ENCODE measurements at places on chromosomes 1 and 21.

- DNase-seq, result no peak
Observed at GRCh38 chr21:45655124-45655523, 11.6 kb downstream of the PCBP3 start.

GRCh38 chr21:33820798-33821197, 94.8 kb downstream of the ATP5PO start:
- no peak for DNase-seq

GRCh38 chr1:56068210-56068609, 511.2 kb downstream of the PLPP3 start:
- DNase-seq, result no peak

DNA sequence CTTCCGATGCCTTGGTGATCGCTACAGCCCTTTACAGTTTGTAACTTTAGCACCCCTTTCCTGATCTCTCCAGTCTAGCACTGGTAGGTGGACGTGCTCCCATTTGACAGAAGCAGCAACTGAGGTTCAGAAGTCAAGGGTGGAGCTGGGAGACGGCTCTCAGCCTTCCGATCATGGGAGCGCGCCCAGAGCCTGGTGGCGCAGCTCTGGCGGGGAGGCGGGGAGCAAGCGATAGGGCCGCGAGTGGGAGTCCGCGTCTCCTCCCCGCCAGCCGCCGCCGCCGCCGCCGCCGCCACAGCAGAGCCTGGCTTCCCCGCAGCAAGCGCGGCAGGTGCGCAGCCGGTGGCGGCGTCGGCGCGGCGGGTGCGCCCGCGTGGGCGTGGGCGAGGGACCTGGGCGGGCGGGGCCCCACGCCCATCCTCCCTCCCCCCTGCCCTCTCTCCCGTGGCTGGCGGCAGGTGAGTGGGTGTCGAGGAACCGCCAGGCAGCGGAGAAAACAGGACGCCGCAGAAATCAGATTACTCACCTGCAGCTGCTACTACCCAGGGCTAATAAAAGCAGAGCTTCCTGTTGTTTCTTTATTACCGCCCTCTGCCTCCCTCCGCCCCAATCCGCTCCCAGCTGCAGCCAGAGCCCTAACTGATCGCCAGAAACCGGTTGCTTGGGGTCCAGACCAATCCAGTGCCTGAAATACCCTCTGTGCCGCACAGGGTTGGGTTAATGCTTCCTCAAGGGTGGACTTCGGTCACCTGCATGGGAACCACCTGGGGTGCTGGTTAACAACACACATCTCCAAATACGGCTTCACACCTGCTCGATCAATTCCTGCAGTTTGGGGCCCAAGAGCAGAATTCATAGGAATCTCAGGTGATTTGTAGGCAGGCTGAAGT, 60.2 kb upstream of the ID3 start:
- peak; percentile 80 for DNase-seq

DNA sequence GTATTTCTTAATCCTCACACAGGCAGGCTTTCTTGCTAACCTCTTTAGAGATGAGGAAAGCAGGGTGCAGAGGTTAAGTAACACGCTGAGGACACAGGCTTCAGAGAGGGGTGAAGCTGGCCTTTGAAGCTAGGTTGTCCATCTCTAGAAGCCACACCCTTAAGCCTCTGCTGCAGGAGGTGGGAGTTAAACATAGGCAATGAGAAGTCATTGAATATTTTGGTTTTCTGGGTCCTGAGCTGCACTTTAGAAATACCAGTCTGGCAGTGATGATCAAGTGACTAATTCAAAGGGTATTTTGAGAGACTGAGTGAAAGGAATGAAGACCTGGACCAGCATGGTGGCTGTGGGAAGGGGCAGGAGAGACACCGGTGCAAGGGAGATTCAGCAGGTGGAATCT, 9.9 kb downstream of the KCNJ15 start:
- no peak for DNase-seq

DNA sequence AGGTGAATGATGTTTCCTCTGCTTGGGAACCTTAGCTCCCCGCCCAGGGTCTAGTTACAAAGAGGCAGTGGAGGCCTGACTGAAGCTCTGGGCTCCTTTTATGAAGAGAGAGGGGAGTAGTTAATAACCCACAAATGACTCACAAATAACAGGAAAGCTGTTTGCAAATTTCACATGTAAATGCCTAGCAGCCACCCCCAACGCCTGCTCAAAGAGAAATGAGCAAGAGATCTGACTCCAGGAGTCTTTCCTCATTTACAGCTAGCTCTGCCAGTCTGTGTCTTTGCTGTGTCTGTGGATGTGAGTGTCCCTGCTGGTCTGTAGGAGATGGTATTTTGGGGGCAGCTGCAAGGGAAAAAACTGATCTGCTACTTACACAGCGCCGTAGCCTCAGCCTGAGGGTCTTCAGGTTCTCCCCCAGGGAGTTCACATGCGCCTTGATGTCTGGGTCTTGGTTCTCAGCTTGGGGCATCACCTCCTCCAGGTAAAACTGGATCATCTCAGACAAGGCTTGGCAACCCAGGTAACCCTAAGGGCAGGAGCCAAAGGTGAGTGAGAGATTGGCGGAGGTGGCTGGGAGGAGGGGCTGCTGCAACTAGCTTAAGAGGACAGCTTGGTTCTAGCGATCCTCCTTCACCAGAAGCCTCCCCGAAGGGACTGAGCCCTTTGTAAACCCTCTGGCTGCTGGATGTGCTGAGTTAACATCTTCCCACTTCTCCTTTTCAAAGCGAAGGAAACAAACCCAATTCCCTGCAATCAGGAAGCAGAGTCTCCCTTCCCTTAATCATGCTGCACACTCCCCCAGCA, at the start of gene IL19:
IL19 (plus strand) TSS at position 243 of the 807 bp plus-strand sequence. CDS start 65,890 bp downstream, outside the sequence.
- no peak for DNase-seq

- DNase-seq, result no peak
Observed at GRCh38 chr1:175823406-175823805, 80.0 kb upstream of the TNR start.

DNA sequence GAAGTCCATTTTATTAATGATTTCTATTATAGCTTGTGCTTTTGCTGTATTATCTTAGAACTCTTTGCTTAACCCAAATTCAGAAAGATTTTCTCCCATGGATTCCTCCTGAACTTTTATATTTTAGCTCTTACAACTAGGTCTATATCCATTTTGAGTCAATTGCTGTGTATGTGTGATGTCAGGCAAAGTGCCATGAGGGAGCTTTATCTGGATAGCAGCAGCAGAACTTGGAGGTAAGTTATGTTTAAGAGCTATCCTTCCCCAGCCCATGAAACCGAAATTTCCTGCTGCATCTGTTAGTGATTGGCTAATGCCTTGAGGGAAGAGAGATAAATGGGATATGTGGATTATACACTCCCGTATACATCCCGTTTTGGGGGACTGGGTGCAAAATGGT, 29.9 kb downstream of the ADAM30 start:
- no peak for DNase-seq

DNA sequence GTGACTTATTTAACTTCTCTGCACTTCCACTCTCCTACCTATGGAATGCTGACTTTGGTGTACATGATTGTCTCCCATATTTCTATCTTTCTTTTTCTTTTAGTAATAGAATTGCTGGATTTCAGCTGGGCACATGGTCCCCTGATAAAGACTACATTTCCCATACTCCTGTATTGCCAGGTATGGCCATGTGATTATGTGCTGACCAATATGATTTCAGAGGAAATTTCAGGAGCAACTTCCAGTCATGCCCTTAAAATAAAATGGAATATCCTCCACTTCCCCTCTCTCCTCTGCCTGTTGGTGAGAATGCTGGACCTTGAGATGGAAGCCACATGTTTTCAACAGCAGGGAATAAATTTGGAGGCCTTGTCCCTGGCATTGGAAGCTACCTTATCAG, 130.7 kb upstream of the IGSF21 start:
- no peak for DNase-seq

- DNase-seq, result no peak
Observed at GRCh38 chr21:14600569-14601297, 54.6 kb upstream of the SAMSN1 start.

GRCh38 chr21:26522704-26523103, 50.4 kb downstream of the CYYR1 start:
- no peak for DNase-seq

GRCh38 chr1:160544647-160545046, 21.6 kb upstream of the SLAMF6 start:
- DNase-seq, result no peak

- no peak for DNase-seq
Observed at GRCh38 chr1:40978886-40979240, 633 bp upstream of the CTPS1 start.

- no peak for DNase-seq
Observed at GRCh38 chr1:200968469-200969410, 54.8 kb downstream of the KIF21B start.

GRCh38 chr1:82160036-82160435, 359.3 kb downstream of the ADGRL2 start:
- DNase-seq, result no peak

DNA sequence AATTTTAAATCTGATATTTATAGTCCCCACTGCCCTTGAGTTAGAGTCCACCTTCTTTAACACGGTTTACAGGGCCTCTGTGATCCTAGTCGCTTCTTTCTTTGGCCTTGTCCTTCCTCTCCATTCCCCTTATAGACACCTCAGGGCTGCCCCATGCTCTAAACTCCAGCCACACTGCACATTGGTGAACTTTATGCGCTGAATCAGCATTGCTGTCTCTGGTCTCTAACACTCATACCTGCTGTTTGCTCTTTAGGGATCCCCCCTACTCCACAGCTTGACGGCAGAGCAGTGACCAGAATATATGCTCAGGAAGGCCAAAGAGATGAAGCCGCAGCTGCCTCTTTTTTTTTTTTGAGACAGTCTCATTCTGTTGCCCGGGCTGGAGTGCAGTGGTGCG, 30.2 kb downstream of the PLEKHO1 start:
- DNase-seq, result no peak

GRCh38 chr1:12384836-12385456, 155.1 kb downstream of the VPS13D start:
- peak; percentile 6 for DNase-seq

DNA sequence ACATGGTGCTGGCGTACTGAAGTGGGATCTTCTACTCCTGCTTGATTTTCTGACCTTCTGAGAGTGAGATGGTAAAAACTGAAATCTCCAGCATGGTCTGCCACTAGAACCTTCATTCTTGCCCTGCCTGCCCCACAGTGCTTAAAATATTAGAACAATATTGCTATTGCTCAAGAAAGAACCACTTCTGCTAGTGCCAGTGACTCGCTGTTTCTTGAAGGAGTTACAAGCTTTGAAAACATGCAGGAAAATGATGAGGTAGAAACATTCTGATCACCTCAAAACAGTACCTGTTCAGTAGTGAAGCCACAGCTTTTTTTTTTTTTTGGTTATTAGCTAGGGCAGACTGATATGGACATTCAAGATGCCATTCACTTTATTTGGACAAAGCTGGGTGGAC, 95.3 kb downstream of the BACH1 start:
- DNase-seq, result no peak

DNA sequence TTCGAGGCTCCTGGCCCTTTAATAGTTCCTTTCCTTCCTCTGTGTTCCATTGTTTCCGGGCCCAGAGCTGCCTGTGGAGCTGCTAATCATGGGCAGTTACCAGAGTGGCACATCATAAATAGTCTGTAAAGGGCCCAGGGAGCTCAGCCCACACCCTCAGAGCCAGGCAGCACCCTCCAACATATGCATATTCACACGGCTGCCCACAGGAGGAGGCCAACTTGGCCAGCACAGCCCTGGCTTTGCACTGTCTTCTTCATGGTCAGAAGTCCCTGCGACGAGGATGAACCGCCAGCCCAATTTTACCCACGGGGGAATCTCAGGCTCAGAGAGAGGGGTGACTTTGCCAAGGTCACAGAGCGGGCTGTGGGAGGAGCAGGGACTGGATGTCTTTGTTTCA, 172.5 kb downstream of the TRABD2B start:
- DNase-seq, result no peak

- DNase-seq, result peak; percentile 76
Observed at GRCh38 chr1:209884665-209885117, 53.3 kb upstream of the SYT14 start.

- no peak for DNase-seq
Observed at GRCh38 chr1:217274416-217274815, 356.5 kb downstream of the GPATCH2 start.

GRCh38 chr1:59672851-59673572, 141.7 kb upstream of the HOOK1 start:
- DNase-seq, result no peak

GRCh38 chr1:219945795-219946194, 17.4 kb upstream of the SLC30A10 start:
- no peak for DNase-seq

DNA sequence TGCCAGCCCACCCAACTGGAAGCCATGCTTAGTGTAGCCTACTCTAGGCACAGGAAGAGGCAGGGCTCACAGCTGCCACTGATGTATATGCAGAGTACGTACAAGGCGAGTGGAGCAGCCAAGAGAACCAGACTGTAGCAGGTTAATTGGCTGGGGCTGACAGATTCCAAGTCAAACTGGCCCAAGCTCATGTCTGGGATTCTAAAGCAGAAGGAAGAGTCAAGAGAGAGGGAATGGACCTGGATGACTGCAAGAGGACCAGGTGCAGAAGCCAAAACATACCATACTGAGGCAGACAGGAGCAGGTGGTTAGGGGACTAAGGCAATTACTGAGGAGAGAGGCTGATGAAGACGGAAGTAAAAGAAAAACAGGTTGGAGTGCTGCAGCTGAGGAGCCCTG, 51.3 kb upstream of the LRRN2 start:
- DNase-seq, result no peak

- DNase-seq, result no peak
Observed at GRCh38 chr1:41773144-41773591, 145.6 kb downstream of the HIVEP3 start.

GRCh38 chr1:174956976-174957375, 42.8 kb upstream of the CACYBP start:
- DNase-seq, result no peak

- DNase-seq, result no peak
Observed at GRCh38 chr1:223225481-223225880, 82.4 kb upstream of the TLR5 start.
